Upper lobe of left lung (tissue), 6 donors: ENCODE measurements at places on chromosomes 12 and 14. TPM values are rescaled to one million over a fixed set of nuclear protein-coding genes. Genes with fewer than 3 reads are reported as not detected.

DNA sequence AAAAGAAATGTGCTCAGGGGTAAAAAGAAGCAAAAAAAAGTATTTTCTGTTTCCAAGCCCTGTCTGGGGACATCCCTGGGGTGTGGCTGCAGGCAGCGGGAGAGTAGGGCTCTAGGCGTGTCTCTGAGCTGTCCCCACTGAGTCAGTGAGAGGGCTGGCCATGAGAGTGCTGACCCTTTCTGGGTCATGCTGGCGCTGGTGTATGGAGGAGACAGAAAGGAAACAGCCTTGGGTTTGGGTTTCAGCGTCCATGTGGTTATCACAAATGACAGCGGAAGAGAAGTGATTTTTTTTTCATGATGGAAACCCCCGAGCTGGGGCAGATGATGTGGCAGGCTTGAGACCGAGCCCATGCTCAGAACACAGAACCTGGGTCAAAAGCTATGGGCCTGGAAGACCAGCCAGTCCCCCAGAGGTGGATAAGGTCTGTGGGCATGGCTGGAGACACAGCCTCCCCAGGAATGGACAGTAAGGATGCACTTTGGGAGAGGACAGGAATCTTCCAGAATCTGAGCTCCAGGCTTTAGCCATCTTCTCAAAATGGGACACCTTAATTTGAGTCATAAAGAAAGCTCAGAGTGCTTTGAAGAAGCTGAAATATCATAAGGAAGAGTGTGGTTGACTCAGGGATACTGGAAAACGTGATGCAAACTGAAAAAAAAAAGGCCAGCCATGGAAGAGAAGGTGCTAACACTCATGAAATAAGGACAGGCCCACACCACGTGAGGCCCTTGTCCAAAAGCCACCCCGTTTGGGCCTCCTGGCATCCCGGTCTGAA is 36.2 kb downstream of the SYNE3 start:
- peak; percentile 46 for DNase-seq
- peaks cover 12% of the 10 kb centered on the region for H3K4me1 ChIP-seq
- no peak overlapping the region for H3K27ac ChIP-seq
- no peaks in the 10 kb centered on the region for H3K36me3 ChIP-seq
- no peak overlapping the region for H3K4me3 ChIP-seq

GRCh38 chr14:100282766-100283419 is 23.4 kb downstream of the SLC25A29 start:
- no peaks in the 10 kb centered on the region for H3K36me3 ChIP-seq
- DNase-seq: no peak
- H3K27me3 ChIP-seq: no peaks in the 10 kb centered on the region
- peak overlapping the region; percentile 39 for H3K27ac ChIP-seq
- H3K4me3 ChIP-seq: no peak overlapping the region
- peaks cover 59% of the 10 kb centered on the region for H3K4me1 ChIP-seq

Gene APOLD1
- 12.6 TPM for total RNA-seq

DNA sequence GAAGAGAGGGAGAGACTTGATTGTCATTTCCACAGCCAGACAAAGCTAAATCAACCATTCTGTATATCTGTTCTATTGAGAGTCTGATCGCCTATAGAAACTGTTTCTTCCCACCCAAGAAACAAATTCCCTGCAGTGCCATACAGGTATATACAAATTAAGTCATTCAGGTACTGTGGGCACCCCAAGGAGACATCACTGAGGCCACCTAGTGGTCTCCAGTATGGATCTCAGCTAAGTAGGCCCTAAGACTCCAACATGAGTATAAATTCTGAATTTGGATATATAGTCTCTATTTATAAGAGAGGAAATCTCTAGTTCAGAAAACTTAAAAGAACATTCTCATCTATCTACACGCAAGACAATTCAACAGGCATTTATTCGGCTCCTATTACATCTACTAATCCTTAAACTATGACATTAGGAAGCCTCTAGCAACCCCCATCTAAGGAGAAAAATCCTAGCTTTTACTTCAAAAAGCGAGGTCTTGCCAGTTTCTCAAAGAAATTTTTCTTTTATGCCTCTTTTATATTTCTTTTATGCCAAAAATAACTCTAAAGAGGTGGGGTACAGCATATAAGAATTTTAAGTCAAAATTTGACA is 62.6 kb downstream of the DCAF5 start:
- no peaks in the 10 kb centered on the region for H3K27me3 ChIP-seq
- H3K36me3 ChIP-seq: peaks cover 8% of the 10 kb centered on the region
- no peak overlapping the region for H3K4me3 ChIP-seq
- no peak for DNase-seq
- no peak overlapping the region for H3K27ac ChIP-seq

Gene PRH2
- total RNA-seq: not detected

Gene OR6S1
- total RNA-seq: not detected

Gene RNASE7
- total RNA-seq: not detected

DNA sequence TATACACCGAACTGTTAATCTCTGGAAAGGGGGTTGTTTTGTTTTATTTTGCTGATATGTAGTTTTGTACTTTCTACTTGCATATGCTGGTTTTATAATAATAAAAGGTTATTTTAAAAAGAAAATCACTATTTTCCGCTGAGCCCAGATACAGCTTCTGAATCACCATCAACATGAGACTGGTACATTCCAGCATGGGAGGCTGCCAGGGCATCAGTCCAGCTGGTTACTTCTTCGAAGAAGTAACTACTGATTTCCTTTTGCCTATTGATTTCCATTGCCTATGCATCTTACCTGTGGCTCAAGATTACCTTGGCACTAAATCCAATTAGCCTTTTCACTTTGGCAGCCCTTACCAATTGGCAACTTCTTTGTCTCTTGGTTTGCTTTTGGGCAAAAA is 11.7 kb upstream of the OSBPL8 start:
- DNase-seq: no peak
- no peaks in the 10 kb centered on the region for H3K36me3 ChIP-seq
- no peak overlapping the region for H3K27ac ChIP-seq
- H3K4me3 ChIP-seq: no peak overlapping the region

GRCh38 chr14:63193236-63193635 is 11.0 kb upstream of the RHOJ start:
- H3K36me3 ChIP-seq: no peaks in the 10 kb centered on the region
- DNase-seq: no peak
- H3K4me1 ChIP-seq: peaks cover 5% of the 10 kb centered on the region
- no peak overlapping the region for H3K4me3 ChIP-seq
- H3K27ac ChIP-seq: no peak overlapping the region

DNA sequence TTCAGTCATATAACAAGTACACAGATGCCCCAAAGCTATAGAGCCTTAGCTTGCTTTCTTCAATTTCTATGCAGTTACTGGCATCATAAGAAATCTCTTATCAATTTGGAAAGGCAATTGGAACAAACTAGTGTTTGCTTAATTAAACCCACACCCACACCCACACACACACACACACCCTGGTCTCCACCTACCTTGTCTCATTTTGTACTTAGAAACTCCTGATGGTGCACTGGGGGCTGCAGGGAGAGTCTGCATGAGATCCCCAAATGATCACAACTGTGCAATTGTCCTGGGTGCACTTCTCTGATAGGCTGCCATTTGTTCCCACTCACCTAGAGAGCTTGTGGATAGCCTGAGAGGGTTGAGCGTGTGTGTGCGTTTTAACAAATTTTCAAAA is 40.5 kb upstream of the PTCSC3 start:
- no peak for DNase-seq
- no peaks in the 10 kb centered on the region for H3K27me3 ChIP-seq
- H3K4me3 ChIP-seq: no peak overlapping the region
- H3K27ac ChIP-seq: peak overlapping the region; percentile 86
- H3K36me3 ChIP-seq: no peaks in the 10 kb centered on the region
- H3K4me1 ChIP-seq: no peaks in the 10 kb centered on the region

- H3K27ac ChIP-seq: no peak overlapping the region
- H3K36me3 ChIP-seq: no peaks in the 10 kb centered on the region
- no peaks in the 10 kb centered on the region for H3K4me1 ChIP-seq
- H3K4me3 ChIP-seq: no peak overlapping the region
Observed at GRCh38 chr12:5335069-5335468, 96.8 kb upstream of the NTF3 start.

DNA sequence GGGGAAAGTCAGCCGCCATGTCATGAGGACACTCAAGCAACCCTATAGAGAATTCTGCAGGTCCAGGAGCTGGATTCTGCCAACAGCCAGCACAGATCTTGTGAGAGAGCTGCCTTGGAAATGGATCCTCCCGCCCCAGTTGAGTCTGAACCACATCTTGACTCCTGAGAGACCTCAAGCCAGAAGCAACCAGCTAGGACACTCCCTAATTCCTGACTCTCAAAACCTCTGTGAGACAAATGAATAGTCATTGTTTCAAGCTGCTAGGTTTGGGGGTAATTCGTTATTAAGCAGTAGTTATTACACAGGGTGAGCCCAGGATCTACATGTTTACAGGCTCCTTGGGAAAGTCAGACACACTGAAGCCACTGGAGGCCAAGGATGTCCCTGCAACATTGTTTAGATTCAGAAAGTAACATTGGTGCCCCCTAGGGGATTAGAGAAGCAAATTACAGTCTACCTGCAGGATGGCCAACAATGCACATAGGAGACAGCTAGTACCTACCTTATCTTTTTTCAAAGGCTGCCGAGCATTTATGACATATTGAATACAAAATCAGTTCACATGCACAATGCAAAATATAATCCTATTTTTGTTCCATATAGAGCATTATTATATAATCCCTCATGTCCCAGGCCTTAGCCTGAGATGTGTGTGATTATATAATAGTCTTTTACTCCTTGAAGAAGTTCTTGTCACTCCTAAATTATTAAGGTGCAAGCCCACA is 57.9 kb upstream of the FICD start:
- no peak overlapping the region for H3K27ac ChIP-seq
- H3K27me3 ChIP-seq: no peaks in the 10 kb centered on the region
- no peaks in the 10 kb centered on the region for H3K36me3 ChIP-seq

Gene SLC2A14
- 0.17 TPM for total RNA-seq

Gene SPIC
- not detected for total RNA-seq

Gene HCFC2
- total RNA-seq: 20.0 TPM

GRCh38 chr14:38213001-38213400 is 5.3 kb downstream of the SSTR1 start:
- H3K4me3 ChIP-seq: no peak overlapping the region
- peaks cover 22% of the 10 kb centered on the region for H3K4me1 ChIP-seq
- no peak for DNase-seq
- no peak overlapping the region for H3K27ac ChIP-seq
- no peaks in the 10 kb centered on the region for H3K27me3 ChIP-seq
